ENCODE measurements at places on chromosomes 4 and X.

- no peak for DNase-seq
Measured at GRCh38 chr4:4872314-4872903, 12.9 kb downstream of the MSX1 start.

GRCh38 chrX:49273181-49273727 is 3.7 kb downstream of the PPP1R3F start:
- DNase-seq = no peak

GRCh38 chrX:147847999-147848398 is 63.7 kb upstream of the FMR1 start:
- DNase-seq = no peak

DNA sequence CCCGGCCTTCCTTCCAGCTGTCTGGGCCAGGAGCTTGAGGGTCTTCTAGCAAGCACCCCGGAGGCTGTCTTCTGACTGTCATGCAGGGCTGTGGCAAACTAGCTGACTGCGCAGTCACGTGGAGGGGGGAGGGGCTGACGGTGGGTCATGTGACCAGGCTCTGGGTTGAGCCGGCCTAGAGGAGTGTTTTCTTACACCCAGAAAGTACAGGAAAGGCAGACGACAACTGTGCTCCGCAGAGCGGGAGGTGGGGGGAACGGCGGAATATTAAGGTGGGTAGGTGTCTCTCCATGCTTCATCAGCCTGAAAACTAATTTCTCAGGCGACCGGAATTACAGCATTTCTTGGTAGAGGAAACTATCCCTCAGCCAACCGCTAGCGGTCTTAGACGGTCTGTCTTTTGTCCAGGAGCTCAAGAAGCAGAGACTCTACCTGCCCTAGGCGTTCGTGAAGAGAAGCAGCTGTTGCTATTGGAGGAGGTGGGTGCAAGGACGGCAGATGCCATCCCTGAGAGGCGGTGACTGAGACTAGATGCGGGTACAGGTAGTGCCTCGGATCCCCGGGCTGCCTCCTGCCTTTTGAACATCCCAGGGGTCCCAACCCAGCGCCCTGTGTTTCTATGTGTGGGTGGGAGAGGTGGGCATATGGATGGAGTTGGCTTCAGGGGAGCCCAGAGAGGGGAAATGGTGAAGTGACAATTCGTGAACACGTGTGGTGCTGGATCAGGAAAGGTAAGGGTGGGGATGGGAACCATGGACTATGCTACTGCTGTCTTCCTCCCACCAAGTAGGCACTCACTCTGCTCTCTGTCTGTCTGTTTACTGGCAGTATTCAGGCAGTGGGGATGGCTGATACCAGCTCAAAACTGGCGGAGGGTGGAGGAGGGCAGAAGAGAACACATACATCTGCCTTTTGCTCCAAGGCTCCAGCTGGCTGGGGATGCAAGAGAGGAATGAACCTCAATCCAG is 8.8 kb downstream of the GPRASP1 start:
- peak; percentile 35 for DNase-seq

DNA sequence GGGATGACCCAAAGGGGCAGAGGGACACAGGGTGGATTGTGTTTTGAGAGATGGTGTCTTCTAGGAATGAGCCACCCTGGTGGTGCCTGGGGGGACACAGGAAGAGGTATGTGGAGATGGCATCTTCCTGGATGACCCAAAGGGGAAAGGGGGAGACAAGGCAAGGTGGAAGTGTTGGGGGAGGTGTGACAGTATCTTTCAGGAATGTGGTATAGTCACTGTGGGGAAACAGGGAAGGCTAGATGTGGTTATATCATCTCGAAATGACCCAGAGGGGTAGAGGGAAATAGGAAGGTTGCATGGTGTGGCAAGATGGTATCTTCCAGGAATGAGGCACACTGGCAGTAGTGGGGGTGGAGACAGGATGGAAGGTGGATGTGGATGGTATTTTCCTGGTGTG is 62.9 kb downstream of the MAOA start:
- no peak for DNase-seq
